ENCODE measurements at places on chromosomes 11 and 22.
A peak's percentile ranks its signal among the peaks of the same experiment; 100 is the strongest.

- no peak for DNase-seq
Measured at GRCh38 chr11:2662430-2663299, 37.1 kb downstream of the KCNQ1OT1 start.

DNA sequence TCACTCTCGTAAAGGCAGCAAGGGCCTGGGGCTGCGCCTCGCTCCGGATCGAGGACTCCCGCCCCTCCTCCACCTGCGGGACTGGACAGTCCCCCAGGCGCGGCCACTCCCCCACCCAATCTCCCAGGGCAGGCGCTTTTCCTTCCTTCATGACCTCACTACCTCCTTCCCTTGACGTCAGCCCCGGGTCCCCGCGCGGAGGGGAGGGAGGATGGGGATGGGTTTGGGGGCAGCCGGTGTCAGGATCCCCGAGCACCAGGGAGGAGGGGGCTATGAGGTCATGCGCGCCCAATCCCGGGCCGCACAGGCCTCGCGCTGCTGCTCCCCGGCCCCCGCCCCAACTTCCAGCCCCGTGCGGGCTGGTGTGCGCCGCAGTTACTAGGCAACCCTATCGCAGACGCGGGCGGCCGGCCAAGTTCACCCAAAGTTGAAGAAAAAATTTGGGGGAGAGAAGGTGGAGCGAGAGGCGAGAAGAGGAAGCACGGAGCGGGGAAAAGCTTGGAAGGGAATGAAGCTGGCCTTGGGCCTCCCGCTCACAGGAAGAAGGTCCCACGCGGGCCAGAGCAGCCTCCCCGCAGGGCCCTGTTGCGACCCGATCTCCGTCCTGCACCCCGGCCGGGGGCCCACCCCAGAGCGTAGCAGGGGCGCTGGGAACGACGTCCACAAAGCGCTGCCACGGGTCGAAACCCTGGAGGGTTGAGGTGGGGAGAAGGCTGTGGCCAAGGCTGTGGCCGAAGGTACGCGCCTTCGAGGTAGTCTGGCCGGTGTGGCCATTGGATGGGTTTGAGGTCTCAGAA, 8.3 kb downstream of the WT1 start:
- DNase-seq = no peak

DNA sequence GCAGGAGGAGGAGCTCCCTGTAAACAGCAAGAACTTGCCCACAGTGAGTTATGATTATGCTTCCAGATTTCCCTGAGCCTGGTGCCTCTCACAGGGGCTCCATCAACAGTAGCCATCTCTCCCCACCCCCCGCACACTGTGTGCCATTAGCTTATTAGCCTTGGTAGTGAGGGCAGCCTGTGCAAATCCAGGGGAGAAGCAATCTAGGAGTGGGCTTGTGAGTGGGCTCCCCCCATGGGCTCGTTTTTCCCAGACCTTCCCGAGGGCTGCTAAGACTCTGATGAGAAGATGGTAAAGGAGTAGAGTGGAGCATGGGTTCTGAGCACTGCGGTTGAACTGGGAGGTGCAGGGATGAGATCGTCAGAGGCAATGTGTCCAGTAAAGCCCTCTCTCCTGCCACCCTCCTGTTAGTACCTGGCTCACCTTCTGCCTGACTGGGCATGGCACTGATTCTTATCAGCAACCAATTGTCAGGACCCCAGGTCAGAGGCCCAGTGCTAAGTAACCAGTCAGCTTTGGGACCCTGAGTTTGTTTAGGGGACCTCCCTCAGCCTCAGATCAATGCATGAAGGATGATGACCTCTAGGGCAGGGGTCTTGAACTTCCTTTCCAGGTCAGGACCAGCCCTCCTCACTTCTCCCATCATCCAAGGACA, 38.4 kb upstream of the TP53I11 start:
- no peak for DNase-seq

- DNase-seq = no peak
Measured at GRCh38 chr11:41283191-41283930, 176.1 kb downstream of the LRRC4C start.

GRCh38 chr11:121741351-121741760, 288.6 kb upstream of the SORL1-AS1 start:
- no peak for DNase-seq

- no peak for DNase-seq
Measured at GRCh38 chr22:17250380-17251082, 31.3 kb upstream of the ADA2 start.

DNA sequence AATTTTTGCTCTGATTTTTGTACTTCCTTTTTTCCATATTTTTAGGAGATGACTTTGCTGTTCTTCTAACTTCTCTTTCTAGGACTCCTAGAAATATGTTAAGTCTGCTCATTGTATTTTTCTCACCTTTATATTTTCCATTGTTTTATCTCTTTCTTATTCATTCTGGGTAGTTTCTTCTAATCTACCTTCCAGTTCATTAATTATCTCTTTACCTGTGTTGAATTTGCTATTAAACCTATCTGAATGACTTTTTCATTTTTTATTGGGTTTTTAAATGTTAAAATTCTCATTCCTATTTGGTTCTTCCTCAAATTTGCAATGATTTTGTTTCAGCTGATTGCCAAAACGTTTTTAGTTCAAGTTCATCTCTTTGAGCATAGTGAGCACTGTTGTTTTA, 27.8 kb upstream of the EHF start:
- DNase-seq = no peak

- no peak for DNase-seq
Measured at GRCh38 chr11:9754010-9754471, 90.2 kb downstream of the SWAP70 start.

DNA sequence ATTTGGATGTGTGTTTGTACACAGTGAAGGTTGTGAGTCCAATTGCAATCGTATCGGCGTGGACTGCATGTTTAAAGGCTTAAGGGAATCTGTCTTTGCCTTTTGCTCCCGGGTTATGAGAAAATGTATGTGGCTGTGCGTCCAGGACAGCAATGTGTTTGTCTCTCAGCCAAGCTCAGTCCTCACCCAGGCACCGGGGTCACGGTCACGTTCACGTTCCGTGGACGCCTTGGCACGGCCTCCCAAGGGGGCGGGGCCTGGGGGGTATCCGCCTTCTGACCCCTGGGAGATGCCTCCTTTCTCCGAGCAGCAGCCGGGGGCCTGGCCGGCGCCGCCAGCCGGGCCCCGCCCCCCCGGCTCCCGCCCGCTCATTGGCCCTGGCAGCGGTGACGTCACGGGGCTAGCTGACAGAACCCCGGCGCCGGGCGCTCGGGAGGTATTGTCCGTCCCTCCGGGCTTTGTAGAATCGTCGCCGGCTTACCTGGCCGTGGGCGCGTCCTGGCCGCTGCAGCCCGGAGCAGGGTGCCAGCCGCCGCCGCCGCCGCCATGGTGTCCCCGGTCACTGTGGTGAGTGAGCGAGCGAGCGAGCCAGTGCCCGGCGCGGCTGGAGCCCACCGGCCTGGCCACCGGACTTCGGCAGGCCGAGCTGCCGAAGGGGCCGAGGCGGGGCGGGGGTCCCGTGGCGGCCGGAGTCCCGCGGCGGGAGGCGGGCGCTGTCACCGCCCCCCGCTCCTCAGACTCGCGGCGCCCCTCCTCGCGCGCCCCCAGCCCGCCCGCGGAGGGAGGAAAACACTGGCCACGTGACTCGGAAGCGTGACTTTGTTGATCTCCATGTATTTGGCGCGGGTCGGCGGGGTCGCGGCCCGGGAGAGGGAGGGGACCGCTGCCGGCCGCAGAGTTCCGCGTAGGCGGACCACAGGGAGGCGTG, at the start of gene TMEM86A:
TSS of gene TMEM86A (plus strand) at position 439 of the 928 bp plus-strand sequence. CDS start at position 547, 108 bp downstream.
- peak; percentile 81 for DNase-seq

- no peak for DNase-seq
Measured at GRCh38 chr22:39905687-39906086, 4.8 kb downstream of the GRAP2 start.

DNA sequence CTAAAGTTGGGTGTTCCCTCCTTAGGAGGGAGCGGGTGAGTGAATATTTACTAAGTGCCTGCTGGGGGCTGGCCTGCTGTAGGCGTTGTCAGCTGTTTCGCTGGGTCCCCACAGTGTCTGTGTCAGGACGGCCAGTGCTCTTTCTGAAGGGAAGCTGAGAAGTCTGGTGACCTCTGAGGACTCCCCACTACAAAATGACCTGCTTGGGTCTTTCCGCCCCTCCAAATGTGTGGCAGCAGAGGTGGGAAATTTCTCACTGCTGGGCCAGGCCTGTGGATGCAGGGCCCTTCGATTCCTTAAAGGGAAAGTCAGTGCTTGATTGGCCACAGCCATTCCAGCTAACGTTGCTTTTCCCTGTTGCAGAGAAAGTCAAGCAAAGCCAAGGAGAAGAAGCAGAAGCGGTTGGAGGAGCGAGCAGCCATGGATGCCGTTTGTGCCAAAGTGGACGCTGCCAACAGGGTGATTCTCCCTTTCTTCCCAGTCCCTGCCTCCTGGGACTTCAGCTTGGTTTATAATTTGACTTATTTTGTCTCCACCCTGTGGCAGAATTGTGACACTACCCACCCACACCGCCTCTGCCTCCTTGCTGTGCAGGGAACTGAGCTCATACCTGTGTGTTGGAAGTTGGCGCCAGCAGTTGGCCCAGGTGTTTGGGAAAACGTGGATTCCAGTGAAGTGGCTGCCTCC, 6.8 kb downstream of the NAA40 start:
- no peak for DNase-seq

- no peak for DNase-seq
Measured at GRCh38 chr22:17097062-17097461, 12.3 kb downstream of the IL17RA start.

DNA sequence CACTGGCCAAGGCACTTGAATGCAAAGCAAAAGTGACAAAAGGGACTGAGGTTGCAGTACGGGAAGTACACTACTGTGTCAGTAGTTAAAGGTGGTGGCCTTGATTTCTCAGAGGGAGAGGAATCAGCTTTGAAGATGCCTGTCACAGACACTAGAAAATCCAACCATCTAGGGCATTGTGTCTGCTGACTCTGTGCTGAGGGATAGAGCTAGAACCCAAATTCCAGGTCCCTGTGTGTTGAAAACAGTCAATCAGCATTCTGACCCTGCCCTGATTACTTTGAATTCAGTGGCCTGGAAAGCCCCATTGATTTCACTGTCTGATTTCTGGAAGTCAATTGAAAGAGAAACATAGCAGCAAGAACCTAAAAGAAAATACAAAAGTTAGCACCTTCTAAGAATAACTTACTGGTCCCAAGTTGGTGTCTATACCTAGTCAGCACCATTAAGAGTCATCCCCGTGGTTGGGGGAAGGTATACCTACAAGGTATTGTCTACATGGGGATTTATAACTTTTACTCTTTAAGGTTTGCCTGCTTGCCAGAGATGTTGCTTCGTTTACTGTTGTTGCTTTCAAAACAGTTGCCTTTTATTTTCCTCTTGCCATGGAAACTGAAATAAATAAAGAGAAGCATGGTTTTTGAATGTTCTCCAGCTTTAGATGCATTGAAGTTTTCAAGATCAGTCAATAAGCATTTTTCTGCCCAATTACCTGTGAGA, 97.3 kb downstream of the PDHX start:
- DNase-seq = no peak

- peak; percentile 59 for DNase-seq
Measured at GRCh38 chr11:13277768-13278608, at the start of gene BMAL1. TSS of gene BMAL1 (plus strand) at chr11:13277790. CDS start at chr11:13354309, 76,519 bp downstream.

GRCh38 chr11:67344264-67344663, 9.1 kb downstream of the POLD4 start:
- DNase-seq = no peak

DNA sequence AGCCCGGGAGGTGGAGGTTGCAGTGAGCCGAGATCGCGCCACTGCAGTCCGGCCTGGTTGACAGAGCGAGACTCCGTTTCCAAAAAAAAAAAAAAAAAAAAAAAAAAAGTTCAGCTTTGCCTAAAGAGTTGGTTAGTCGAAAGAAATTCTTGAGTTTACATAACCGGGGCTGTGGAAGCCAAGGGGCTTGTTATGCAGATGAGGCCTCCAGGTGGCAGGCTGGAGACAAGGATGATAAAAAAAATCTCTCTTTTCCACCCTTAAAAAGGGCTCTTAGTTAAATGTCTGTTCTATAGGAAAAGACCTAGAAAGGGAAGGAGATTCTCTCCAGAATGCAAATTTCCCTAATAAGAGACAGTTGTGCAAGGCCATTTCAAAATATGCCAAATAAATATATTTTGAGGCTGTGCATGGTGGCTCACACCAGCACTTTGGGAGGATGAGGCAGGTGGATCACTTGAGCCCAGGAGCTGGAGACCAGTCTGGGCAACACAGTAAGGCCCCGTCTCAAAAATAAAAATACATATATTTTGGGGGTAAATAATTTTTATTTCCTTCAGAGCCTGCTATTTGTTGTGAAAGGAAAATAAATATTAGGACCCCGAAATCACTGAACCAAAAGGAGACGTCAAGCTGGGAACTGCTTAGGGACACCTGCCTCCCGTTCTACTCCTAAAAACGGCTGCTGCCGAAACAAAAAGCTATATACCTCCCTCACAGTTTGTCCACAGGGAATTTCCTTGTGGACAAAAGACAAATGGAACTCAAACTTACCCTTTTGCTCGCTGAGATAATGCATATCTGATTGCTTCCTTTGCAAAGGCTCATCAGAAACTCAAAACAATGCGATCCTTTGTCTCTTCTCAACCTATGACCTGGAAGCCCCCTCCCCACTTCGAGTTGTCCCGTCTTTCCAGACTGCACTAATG, 2.4 kb upstream of the IFITM2 start:
- no peak for DNase-seq

GRCh38 chr11:109644152-109644551, 222.2 kb downstream of the C11orf87 start:
- no peak for DNase-seq

DNA sequence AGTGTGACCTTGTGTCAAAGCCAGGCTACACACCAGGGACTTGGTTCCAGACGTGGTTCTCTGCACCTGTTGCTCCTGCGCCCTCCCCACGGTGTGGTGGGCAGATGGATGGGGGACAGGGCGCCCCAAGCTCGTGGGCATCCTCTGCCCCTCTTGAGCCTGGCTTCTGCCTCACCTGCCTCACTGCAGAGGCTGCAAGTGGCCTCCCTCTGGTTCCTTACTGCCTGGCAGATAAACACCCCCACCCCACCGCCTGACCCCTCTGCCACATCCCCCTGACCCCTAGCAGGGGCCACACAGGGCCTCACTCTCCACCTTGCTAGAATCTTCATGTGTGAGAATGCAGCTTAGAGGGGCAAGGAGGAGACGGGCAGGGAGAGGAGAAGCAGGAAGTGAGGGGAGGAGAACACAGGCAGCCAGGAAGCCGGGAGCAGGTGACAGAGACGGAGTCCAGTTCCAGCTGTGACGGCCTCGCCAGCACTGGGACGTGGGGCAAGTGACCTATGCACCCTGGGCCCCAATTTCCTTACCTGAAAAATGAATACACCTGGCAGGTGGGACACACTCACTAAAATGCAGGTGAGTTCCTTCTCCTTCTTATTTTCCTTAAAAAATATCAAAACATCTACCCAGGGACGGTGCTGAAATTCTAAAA, 178.3 kb downstream of the EFCAB6 start:
- no peak for DNase-seq
